IPS-NIHi11 (cell line): ENCODE measurements at places on chromosomes 11 and 22.

DNA sequence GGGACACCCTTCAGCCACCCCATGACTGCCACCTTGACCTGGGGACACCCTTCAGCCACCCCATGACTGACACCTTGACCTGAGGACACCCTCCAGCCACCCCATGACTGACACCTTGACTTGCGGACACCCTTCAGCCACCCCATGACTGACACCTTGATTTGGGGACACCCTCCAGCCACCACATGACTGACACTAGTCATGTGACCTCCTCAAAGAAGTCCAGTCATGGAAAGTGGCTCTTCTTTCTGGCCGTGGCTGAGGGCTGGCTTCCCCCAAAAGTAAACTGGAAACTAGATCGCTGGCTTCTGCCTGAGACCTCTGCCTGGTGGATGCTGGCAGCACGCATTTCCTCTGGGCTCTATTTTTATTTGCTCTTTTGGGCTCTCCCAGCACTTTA is 28.4 kb downstream of the ARFGAP2 start:
- DNase-seq = no peak

DNA sequence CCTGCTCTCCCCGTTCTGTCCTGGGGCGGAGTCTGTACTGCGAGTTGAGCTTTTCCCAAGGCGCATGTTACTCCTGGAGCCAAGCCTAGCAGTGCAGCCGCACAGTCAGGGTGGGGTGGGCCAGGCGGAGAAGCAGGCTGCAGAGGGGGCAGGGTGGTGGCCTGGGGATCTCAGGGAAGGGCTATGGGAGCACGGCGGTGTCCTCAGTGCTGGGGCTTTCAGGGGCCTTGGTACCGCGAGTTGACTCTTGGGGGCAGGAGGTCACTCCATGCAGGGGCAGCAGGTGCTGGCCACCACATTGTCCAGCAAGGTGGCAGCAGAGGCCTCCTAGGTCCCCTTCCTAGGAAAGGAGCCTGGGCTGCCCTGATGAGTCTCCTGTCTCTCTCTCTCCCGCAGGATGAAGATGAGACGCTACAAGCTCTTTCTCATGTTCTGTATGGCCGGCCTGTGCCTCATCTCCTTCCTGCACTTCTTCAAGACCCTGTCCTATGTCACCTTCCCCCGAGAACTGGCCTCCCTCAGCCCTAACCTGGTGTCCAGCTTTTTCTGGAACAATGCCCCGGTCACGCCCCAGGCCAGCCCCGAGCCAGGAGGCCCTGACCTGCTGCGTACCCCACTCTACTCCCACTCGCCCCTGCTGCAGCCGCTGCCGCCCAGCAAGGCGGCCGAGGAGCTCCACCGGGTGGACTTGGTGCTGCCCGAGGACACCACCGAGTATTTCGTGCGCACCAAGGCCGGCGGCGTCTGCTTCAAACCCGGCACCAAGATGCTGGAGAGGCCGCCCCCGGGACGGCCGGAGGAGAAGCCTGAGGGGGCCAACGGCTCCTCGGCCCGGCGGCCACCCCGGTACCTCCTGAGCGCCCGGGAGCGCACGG is 14.9 kb upstream of the MIEF1 start:
- no peak for DNase-seq

DNA sequence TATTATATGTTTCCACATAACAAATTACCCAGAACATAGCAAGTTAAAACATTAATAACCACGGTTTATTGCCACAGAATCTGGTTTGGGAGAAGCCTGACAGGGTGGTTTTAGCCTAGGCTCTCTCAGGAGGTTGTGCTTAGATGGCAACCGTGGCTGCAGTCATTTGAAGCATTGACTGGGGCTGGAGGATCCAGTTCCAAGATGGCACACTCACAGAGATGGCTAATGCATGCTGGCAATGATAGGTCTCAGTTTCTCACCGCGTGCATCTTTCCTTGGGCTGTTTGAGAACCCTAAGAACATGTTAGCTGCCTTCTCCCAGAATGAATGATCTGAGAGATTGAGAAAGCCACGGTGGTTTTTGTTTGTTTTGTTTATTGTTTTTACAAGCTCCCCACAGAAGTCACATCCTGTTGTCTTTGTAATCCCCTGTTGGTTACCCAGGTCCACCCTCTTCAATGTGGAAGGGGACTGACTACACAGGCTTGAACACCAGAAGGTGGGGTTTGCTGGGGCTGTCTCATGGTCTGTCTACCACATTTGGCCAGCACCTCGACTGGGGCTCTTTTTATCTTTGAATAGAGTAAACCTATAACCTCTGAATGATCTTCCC is 36.6 kb upstream of the GRAMD1B start:
- no peak for DNase-seq

DNA sequence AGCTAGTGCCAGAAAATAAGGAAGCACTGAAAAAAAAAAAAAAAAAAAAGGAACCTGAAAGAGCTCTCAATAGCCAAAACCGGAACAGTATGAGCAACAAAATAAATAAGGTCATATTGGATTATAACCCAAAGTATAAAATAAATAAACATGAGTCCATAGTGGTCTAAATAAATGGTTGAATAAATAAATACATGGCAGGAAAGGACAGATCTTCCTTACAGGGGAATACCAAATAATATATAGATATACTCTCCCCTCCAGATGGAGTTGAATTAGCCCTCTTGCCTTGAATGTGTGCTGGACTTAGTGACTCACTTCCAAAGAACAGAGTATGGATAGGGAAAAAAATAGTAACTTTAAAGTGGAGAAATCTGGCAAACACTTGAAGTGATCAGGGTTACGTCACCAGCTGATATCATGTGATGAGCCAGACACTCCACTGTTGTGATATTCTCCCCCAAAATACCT is 14.3 kb upstream of the ARRB1 start:
- DNase-seq = no peak

GRCh38 chr22:17103351-17103750 is 17.8 kb downstream of the TMEM121B start:
- DNase-seq = no peak

DNA sequence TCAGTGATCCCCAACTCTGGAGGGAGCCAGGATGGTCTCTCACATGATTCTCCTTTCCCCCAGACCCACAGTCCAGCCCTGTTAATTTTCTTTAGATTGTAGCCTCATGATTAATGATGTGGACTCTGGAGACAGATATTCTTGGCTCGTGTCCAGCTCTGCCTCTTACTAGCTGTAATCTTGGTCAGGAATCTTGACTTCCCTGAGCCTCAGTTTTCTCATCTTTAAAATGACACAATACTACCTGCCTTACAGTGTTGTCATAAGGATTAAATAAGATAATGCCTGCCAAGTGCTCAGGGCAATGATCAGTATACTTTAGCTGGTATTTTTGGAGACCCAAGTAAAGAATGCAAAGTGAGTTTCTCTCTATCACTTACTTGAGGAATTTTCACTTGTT is 60.0 kb downstream of the SPECC1L start:
- no peak for DNase-seq

DNA sequence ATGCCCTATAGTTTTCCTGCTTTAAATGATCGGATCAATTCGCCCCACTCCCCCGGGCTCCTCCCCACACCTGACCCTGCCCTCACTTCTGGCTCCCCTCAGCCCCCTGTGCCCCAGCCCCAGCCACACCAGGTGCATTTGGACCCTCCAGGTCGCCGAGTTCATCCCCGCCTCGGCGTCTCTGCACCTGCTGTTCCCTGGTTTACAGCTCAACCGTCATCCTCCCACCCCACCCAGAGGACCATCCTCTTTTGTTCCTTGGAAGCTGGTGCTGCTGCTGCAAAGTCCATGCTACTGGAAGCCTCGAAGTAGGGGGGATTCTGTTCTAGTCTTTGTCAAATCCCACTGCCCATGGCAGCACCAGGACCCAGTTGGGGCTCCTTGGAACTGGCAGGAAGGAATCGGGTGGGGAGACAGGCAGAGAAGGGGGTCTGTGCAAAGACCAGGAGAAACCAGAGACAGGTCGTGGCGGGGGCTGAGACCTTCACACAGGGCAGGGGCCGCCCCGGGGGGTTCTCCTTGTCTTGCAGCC is 4.5 kb upstream of the MUC5B start:
- DNase-seq = peak; percentile 2
